Activated CD4-positive, alpha-beta T cell treated with anti-CD3 and anti-CD28 coated beads, Interleukin-2, amount 10 ng/mL, durations not matched to agents 24 days and 14 days (primary cell): ENCODE measurements at places on chromosomes 1 and 21. TPM values are rescaled to one million over a fixed set of nuclear protein-coding genes. Genes with fewer than 3 reads are reported as not detected.
A peak's percentile ranks its signal among the peaks of the same experiment; 100 is the strongest.

DNA sequence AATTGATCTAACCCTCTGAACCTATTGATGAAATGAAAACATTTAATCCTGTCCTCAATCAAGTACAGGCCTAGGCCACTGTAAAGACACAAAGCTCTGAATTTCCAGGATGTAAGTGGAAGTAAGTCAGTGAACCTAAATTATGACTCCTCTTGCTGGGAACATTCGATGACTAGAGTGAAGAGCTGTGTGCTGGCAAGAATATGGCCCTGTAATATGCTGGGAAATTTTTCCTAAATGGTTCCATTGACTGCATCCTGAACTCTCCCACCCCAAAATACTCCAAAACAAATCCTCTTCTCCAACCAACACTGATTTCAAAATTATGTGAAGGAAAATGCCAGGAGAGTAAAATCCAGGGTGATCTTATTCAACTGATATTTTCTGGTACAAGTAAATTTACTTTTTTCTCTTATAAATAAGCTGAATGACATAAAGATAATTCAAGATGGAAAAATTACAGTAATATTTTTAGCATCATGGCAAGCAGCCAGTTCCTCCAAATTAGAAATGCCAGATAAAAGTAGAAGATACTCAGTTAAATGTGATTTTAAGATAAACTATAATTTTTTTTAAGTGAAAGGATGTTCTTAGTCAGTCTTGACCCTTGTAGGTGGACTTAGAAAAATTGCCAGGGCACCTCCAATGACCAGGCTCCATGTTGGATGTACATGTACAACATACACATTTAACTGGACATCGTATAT is 269.4 kb downstream of the PTGER3 start:
- DNase-seq, result no peak

GRCh38 chr1:240254006-240254405 is 162.3 kb downstream of the FMN2 start:
- no peak for DNase-seq

GRCh38 chr1:228911225-228912210 is 176.2 kb downstream of the RHOU start:
- no peak for DNase-seq

- no peak for DNase-seq
Observed at GRCh38 chr1:77394166-77394565, 112.3 kb downstream of the AK5 start.

The AQP10 gene
- not detected in 2 replicates for total RNA-seq

- DNase-seq, result peak; percentile 90
Observed at GRCh38 chr1:65075123-65075976, 72.7 kb upstream of the AK4 start.

The GRHL3 gene
- total RNA-seq, result not detected in 2 replicates

DNA sequence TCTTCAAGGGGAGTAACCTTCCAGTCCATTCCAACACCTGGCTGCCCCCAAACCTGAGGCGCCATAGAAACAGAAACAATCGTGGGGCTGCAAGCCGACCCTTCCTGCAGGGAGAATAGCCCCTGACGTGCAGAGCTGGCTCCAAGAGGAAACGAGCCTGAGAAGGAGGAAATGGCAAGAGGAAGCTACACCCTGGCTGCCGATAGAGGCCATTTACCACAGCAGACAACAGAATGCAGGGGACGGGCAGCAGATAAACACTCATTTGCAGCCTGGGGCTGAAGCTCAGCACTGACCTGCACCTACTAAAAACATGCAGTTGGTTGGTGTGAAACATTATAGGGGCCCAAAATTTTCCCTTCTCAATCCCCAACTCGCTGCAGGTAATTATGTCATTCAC is 8.7 kb upstream of the TDRD10 start:
- peak; percentile 70 for DNase-seq

DNA sequence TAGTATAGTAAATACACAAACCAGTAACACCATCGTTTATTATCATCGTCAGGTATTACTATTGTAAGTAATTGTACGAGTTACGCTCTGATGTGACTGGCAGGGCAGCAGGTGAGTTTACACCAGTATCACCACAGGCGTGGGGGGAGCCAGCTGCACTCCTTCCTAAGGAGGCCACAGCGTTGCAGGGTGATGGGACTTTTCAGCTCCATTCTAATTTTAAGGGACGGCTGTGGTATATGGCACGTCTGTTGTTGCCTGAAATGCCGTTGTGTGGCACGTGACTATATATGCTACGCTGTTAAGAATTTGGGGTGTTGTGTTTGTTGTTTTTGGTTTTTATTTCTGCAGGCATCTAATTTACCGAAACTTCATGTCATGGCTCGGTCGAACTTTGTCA is 164.8 kb upstream of the COL6A1 start:
- peak; percentile 52 for DNase-seq

- DNase-seq, result no peak
Observed at GRCh38 chr1:174623324-174624035, 175.7 kb downstream of the GPR52 start.

The HSD3B1 gene
- not detected in 2 replicates for total RNA-seq

DNA sequence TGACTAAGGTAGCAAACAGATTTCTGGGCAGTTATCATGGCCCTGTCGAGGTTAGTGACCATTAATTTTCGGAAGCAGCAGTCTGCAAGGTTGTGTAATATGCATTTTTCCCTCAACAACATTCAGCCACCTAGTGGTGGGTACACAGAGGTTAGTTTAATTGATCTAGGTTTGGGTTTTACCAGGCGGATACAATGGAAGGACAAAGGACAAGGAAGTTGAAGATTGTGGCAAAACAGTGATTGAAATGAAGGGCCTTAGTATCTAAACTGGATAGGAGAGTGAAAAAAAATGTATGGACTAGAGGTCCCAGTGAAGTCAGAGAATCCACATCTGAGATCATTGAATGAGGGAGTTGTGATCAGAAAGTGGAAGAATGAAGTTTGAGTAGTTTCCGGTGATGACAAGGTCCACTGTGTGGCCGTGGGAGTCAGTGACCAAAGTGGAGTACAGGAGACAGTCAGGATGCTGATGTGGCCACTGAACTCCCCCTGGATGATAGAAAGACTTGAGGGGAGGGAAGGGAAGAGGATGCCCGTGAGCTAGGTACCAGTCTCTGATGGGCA is 2.8 kb downstream of the ARMH1 start:
- DNase-seq, result peak; percentile 61

The MFN2 gene
- 84.6 and 88.7 TPM in 2 replicates for total RNA-seq

DNA sequence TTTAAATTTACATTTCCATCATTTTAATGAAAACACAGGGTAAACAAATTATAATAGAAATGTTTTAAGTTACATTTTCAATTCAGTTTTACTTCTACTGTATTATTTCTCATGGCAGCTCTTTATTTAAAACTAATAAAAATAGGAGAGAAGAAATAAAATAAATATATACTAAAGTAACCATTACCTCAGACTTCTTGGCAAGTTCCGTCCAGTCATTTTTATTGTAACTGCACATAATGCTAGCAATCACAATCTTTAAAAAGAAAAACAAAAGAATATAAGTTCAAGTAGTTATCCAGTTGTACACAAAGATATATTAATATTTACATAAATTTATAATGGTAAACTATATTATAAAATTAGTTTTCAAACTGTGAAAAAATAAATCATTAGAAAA is 538.6 kb downstream of the DPYD start:
- DNase-seq, result no peak

GRCh38 chr1:161020509-161021164 is at the start of gene F11R:
TSS of gene F11R (minus strand) at chr1:161021152. CDS start at chr1:161021073, 79 bp downstream.
- DNase-seq, result peak; percentile 82

The PLPP3 gene
- total RNA-seq, result not detected in 2 replicates

GRCh38 chr1:225818229-225818628 is 8.3 kb downstream of the EPHX1 start:
- DNase-seq, result no peak

GRCh38 chr21:37230632-37231248 is 36.4 kb downstream of the VPS26C start:
- peak; percentile 49 for DNase-seq

The TMPRSS15 gene
- total RNA-seq, result not detected in 2 replicates

GRCh38 chr1:41777695-41778094 is 141.0 kb downstream of the HIVEP3 start:
- DNase-seq, result no peak

- no peak for DNase-seq
Observed at GRCh38 chr1:228937851-228938536, 202.7 kb downstream of the RHOU start.

The CYP4Z1 gene
- not detected in 2 replicates for total RNA-seq

GRCh38 chr1:219833214-219833815 is 95.0 kb downstream of the SLC30A10 start:
- no peak for DNase-seq

The PPFIA4 gene
- total RNA-seq, result 34.2 and 35.1 TPM in 2 replicates

The RIPK4 gene
- total RNA-seq, result not detected in 2 replicates

The INAVA gene
- total RNA-seq, result not detected in 2 replicates

GRCh38 chr1:115456441-115456961 is 118.5 kb upstream of the NGF start:
- no peak for DNase-seq

GRCh38 chr1:1203561-1204424 is 2.6 kb downstream of the TNFRSF18 start:
- no peak for DNase-seq

GRCh38 chr1:164058198-164058597 is 500.8 kb upstream of the PBX1 start:
- no peak for DNase-seq

DNA sequence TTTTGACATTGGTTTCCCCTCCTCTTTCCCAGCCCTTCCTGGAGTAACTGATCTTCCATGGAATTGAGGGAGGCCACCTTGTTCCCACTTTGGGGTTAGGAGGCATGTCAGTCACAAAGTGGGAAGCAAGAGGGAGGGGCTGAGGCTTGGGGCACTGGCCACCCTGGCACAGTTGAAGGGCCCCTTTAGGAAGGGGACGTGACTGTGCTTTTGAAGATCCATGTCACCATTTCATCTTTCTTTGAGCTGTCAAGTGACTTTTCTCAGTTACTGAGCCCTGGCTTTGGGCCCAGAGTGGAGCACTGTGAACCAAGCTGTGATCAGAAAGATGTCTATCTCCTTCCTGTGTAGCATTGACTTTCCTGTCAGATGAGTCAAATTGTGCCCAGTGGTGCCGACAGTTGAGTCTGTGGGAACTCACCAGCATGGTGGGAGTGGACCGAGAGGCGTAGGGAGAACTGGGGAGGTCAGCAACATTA is 38.5 kb upstream of the TDRD10 start:
- peak; percentile 87 for DNase-seq

DNA sequence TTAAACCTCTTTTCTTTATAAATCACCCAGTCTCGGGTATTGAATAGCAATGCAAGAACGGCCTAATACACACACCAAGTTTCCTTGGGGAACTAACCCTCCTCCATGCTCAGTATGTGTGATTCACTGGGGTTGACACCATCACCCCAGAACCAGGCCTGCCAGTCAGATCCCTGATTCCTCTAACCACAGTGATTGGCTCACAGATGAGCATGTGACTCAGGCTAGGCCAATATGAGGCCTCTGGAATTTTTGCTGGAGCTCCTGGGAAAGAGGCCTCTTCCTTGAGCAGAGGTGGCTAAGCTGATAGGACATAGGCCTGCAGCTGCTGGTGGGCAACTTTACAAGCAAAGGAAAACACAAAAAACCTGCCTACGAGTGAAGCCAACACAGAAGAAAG is 74.7 kb upstream of the ZBTB40 start:
- no peak for DNase-seq

DNA sequence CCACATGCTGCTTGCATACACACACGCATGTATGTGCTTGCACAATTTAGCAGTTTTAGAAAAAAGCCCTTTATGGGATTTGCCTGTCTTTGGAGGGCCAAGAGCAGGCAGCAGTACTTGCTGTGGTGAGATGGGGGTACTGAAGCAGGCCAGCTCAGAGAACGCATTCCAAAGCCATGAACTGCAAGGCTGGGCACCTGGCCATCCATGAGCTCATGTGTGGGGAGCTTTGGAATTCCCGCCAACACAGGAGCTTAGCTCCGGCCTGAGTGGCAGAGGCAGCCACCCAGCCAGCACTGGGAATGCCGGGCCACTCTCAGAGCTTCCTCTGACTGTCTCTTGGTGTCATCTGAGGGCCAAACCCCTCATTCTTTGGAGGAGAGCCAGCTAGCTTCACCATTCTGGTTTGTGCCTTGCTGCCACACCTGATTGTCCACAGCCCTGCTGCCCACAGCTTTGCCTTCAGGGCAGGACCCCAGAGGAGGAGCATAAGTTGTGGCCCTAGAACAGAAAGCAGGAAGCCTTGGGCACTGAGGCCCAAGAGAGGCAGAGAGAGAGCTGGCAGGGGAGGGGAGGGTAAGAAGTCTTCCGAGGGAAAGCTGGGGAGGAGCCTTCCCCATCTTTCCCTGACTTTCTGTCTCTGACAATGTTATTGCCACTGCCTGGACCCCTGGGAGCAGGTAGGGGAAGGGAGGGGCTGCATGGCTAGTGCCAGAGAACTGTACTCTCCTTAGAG is 92.1 kb upstream of the POU3F1 start:
- DNase-seq, result no peak

GRCh38 chr1:187839873-187840272 is 1011.1 kb downstream of the PLA2G4A start:
- no peak for DNase-seq

DNA sequence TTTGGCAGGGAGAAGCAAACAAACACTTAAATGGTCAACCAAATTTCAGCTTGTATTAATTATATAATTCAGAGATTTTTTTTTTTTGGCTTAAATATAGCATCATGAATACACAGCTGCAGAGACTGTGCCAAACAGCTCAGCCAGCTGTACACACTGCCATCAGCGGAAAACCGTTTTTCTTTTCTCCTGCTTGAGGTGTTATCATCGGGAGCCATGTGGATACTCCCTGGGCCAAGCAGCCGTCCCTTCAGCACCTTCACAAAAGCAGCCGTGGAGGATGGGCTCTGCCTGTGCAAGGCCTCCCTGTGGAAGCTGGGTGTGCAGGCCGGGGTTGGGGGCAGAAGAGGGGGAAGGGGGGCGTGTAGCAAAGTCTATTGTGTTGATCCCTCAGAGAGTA is 85.0 kb downstream of the NUF2 start:
- DNase-seq, result no peak

The SAMD13 gene
- total RNA-seq, result 0.21 TPM in 1 of 2 replicates, not detected in the other

The CYP4A22 gene
- total RNA-seq, result not detected in 2 replicates

The IL12RB2 gene
- 138 and 146 TPM in 2 replicates for total RNA-seq
